ENCODE measurements at places on chromosomes 5 and 9.

GRCh38 chr5:6713274-6714225 lies at the start of gene TENT4A:
Gene TENT4A (plus strand): TSS chr5:6713432. CDS start chr5:6713984, 552 bp downstream.
- DNase-seq, result no peak

DNA sequence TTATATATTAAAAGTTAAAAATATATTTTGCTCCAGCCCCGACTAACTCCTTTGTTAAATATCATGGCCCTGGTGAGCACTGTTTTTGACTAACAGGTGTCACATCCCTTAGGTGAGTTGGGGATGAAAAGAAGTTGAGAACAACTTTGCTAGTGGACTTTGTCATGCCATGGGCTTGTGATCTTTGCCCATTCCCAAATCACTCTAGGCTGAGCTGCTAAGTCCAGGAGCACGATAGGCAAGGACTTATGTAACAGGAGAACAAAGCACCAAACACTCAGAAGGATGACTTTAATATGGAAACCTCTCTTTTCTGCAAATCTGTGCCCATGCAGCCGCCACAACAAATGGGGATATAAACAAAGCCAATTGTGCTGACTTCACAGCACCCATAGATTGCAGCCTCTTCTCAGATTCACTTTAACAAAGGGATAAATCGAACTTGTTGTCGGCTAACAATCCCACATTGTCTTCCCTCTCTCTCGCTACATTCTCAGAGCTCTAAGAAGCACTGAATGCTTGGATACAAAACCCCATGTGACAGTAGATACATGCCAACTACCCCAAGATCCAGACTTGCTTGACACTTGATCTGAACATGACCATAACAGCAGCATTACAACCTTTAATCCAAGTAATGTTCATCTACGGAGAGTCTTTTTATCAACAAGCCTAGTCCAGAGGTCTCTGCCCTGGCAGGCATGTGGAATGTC lies 86.8 kb upstream of the CD180 start:
- DNase-seq, result no peak

GRCh38 chr9:98706651-98707165 lies 2.0 kb downstream of the GABBR2 start:
- DNase-seq, result no peak

- DNase-seq, result peak; percentile 60
Observed at GRCh38 chr9:95171001-95171400, 146.5 kb downstream of the FANCC start.

GRCh38 chr5:68540798-68541590 lies 325.4 kb downstream of the PIK3R1 start:
- no peak for DNase-seq

DNA sequence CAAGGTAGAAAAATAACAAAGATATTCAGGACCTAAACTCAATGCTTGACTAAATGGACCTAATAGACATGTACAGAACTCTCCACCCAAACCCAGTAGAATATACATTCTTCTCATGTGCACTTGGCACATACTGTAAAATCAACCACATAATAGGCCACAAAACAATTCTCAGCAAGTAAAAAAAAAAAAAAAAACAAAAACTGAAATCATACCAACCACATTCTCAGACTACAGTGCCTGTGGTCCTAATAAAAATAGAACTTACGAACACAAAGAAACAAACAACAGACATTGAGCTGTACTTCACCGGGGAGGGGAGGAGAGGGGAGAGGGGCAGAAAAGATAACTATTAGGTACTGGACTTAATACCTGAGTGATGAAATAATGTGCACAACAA lies 114.1 kb upstream of the CD180 start:
- DNase-seq, result no peak

GRCh38 chr5:66884564-66885243 lies 288.5 kb downstream of the MAST4 start:
- DNase-seq, result no peak

DNA sequence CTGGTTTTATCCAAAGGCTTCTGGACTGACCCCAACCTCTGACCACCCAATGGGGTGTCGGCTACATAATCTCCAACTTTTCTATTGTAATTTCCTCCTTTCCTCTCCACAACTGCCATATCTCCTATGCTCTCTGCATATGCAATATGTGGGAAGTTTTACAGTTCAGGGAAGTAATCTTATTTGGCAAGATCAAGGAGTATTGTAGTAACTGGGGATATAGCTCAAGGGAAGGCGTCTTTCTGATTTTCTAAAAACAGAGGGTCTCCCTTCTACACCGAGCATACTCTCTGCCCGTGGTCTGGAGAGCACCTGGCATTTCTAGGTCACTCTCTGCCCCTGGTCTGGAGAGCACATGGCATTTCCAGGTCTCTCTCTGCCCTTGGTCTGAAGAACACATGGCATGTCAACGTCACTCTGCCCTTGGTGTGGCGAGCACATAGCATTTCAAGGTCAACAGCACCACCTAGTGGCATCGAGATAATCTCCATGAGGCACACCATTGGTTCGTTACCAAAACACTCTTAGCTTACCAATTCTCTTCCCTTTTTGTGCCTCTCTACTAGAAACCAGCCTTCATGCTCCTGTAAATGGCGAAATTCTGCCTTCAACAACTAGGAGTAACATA lies 616.4 kb upstream of the NUDT12 start:
- DNase-seq, result peak; percentile 61

DNA sequence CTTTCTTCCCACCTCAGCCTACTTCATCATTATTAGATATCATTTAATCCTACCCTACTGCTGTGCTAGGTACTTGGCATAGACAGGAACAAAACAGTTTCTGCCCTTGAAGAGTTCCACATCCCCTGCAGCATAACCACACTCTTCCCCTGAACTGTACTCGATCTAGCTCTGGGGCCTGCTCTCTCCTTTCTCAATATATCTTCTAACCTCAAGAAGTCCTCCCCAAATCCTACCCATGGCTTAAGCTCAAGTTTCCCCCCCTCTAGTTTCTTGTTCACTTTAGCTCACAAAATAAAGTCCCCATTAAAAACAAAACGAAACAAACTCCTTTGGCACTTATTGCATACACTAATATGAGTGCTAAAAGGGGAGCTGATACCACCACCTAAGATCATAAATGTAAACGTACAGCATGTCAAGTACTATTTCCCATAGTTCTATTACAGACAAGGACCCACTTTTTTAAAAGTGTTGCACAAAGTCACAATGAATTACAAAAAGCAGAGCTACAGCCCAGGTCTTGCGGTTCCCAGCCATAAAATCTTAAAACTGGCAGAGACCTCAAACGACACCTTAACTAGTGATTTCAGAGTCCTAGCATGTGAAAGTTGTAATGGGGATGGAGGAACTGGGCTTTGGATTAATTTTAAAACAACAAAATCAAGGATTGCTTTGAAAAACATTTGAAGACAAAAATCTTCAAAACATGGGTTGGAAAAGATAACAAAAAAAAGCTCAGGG lies 80.7 kb downstream of the PTPDC1 start:
- DNase-seq, result no peak

DNA sequence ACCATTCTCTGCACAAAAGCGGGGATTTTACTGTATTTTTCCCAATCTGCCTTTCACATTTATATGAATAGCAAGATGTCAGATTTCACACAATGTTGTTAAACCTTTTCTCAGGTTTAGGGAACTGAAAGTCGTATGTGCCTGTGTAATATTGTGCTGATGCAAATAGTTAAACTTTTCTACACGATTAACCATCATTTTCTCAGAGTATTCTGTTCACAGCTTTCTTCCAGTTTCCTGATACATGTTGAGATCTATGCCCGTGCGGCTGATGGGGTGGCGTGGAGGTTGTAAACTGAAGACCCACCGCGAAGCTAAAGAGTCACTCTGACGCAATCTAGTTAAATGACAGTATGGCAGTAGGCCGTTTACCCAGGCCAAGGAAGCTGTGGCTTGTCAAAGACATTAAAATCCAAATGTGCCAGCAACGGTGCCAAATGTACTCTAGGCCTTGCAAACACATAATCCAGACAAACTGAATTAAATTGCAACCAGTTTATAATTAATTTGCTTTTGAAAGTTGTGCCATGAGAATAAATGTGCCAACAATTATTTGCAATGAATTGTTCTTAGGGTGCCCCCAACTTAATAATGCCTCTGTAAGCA lies 145.7 kb downstream of the EBF1 start:
- DNase-seq, result peak; percentile 51

DNA sequence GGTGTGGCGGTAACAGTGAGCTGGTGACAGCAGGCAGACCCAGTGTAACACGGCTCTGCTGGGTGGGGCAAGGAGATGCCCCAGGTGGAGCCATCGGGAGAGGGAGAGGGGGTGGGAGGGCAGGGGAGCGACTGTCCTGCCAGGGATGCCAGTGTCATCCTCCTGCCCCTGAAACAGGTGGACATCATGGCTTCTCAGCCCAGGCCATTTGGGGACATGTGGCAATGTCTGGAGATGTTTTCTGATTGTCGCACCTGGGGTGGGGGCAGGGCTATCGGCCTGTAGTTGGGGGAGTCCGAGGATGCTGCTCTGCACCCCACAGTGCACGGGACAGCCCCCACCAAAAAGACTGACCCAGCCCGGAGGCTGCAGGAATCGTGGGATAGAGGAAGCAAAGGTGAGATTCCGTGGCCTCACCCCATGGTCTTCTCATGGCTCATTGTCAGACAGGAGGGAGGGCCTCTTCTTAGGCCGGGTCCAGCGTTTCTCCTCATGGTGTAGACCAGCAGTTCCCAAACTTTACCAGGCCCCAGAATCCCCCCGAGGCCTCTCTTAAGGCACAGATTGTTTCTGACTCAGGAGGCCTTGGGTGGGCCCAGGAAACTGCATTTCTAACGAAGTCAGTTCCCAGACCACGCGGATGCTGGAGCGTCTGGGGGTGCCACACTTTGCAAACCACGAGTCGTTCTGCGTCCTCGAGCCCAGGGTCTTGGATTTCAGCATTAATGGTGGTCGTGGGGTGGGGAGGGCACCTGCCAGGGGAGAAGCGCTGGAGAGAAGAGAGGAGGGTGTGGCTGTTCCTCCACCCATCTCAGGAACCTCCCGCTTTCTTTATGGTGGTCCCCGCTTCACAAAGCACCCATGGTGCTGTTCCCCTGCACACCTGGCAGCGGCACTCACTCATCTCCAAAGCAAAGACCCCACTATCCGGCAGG lies 11.0 kb downstream of the COL5A1 start:
- DNase-seq, result no peak

DNA sequence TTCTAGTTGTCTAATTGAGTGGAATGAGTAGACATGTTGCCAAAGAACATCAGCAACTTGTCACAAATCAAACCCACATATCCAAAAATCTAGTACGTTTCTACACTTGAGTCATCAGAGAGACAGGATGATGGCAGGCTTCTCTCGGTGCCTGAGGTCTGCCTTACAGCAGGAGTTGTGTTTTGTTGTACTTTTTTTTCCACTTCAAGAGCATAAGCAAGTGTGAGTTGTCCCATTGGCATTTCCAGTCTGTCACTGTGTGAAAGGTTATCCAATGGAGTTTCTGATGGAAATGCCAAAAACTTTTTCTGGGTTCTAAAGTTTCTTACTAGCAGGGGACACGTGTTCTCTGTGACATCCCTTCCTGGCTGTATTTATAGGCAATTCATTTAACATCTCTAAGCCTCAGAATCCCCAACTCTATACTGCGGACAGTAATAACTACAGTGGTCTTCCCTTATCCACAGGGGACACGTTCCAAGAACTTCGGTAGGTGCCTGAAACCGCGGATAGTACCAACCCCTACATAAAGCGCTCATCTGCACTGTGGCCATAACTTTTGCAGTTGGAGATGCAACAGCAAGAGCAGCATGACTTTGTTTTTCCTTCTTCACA lies 246.5 kb downstream of the SYK start:
- peak; percentile 84 for DNase-seq

- no peak for DNase-seq
Observed at GRCh38 chr5:149447373-149448367, 68.6 kb upstream of the IL17B start.

- DNase-seq, result no peak
Observed at GRCh38 chr5:57411982-57412381, 70.6 kb downstream of the ACTBL2 start.

Data from fibroblast of skin of scalp (primary cell).